ENCODE measurements at places on chromosomes 7 and 10.

DNA sequence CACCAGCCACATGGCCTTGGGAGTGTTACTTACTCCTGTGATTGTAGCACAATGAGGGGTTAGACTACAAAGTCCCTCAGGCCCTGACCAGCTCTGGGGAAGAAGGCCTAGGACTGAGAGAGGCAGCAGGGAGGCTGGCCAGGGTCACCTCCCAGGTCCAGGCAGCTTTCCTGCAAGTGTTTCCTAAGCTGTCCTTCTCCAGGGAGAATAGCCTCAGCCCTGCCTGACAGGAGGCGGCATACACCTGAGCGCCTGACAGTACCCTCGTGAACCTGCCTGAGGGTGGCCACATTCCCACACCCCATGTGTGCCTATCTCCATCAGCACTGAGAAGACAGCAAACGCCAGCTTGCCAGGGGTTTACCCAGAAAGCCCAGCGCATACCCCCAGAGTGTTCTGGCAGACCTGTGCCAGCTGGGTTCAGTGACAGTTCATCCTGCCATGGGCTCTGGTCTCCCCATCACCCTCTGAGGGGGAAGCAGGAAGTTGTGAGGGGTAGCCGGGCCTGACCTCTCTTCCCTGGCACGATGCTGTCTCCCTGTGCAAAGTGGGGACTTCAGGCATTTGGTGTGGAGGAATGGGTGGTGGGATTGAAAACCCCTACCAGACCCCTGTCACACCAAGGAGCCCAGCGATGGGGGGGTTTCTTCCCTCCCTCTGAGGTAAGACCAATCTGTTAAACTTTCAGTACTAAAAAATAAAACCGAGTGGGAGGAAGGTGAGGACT is 56.3 kb upstream of the CAMK2B start:
- no peak for DNase-seq

- DNase-seq: no peak
Observed at GRCh38 chr7:44448922-44449583, 41.4 kb downstream of the NUDCD3 start.

- DNase-seq: no peak
Observed at GRCh38 chr7:3461923-3462322, 160.9 kb downstream of the SDK1 start.

DNA sequence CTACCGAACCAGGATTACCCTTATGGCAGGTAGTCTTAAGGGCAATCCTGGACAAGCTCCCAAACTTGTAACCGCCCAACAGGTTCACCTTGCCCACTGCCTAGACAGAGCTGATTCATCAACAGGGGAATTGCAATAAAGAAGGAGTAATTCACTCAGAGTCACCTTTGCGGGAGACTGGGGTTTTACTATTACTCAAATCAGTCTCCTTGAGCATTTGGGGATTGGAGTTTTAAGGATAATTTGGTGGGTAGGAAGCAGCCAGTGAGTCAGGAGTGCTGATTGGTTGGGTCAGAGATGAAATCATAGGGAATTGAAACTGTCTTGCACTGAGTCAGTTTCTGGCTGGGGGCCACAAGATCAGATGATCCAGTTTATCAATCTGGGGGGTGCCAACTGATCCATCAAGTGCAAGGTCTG is 25.3 kb downstream of the HK1 start:
- no peak for DNase-seq

DNA sequence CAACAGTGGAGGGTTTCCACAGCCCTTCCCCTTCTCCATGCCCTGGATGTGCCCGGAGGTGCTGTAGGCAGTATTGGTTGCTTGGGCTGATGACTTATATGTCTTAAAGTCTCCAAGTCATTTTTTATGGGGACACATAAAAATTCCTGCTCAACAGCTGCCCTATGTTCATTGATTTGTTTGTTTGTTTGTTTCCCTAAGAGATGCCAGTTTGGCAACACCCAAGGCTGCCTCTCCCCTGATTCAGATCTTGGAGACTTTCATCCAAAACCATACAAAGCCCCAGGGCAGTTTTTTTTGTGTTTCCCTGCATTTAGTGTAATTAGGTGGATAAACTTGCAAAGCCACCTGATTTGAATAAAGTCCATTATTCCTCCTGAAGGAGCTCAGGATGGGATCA is 115.3 kb downstream of the PLPP4 start:
- DNase-seq: no peak

GRCh38 chr10:110418218-110418617 is 79.5 kb upstream of the DUSP5 start:
- DNase-seq: no peak

- no peak for DNase-seq
Observed at GRCh38 chr10:63697956-63698786, 177.0 kb downstream of the REEP3 start.

- DNase-seq: no peak
Observed at GRCh38 chr7:55437375-55437774, 72.2 kb downstream of the LANCL2 start.

GRCh38 chr10:45199205-45199740 is 116.1 kb downstream of the OR13A1 start:
- DNase-seq: no peak

- DNase-seq: peak; percentile 17
Observed at GRCh38 chr10:126669168-126669567, 1.3 kb downstream of the C10orf90 start.

DNA sequence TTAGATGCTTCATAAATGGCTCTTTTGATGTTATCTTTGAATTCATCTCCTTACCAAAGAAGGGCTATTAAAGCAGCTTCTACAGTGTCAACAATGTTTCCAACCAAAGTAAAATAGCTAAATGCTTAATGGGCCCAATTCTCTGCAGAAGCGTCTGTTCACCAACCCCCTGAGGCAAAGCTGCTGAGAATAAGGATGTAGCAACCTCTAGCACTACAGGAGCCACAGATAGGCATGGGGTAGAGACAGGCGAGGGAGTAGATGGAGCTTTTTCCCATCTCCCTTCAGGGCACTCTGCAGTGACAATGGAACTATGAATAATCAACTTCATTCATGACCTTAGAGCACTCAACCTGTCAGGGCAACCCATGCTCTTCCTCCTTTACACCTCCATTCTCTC is 134.1 kb downstream of the FZD1 start:
- no peak for DNase-seq

DNA sequence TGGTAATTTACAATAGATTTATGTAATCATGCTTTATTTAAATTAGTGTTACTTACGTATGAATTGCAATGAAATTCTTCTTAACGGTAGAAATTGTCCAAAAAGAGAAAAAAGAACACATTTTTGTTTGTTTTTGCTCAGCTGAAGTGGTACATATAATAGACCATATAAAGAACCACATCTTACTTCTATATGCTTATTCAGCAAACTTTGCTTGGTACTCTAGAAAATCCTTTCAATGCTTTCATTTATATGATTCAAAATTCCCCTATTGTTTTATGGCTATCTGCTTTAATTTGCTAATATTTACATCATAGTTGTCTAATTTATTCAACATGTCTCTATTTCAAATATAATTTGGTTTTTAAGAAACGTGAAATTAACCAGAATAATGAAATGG is 903.2 kb downstream of the ANKRD7 start:
- no peak for DNase-seq

- DNase-seq: no peak
Observed at GRCh38 chr7:65974876-65975275, 7.1 kb downstream of the GUSB start.

DNA sequence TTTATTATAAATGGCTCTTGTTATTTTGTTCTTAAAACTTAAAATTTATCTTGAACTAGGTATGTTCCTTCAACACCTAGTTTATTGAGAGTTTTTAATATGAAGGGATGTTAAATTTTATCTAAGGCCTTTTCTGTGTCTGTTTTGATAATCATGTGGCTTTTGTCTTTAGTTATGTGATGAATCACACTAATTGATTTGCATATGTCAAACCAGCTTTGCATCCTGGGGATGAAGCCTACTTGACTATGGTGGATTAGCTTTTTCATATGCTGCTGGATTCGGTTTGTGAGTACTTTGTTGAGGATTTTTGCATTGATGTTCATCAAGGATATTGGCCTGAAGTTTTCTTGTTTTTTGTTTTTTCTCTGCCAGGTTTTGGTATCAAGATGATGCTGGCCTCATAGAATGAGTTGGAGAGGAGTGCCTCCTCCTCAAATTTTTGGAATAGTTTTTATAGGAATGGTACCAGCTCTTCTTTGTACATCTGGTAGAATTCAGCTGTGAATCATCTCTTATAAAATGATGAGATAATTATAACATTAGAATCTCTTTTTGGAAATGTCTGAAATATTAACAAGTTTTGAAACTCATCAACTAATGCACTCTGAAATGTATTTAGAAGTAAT is 78.7 kb upstream of the AGR3 start:
- no peak for DNase-seq

DNA sequence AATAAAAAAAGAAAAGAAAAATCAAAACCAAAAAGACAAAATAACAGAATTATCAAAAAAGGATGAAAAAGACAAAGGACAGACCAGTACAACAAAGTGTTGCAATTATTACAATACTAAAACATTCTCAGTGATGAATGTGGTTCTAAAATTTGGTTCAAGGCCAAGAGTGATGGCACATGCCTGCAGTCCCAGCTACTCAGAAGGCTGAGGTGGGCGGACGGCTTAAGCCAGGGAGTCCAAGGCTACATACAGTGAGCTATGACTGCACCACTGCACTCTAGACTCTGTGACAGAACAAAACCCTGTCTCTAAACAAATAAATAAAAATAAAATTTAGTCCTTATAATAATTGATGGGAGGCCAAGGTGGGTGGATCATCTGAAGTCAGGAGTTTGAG is 14.5 kb downstream of the BAZ1B start:
- DNase-seq: no peak

DNA sequence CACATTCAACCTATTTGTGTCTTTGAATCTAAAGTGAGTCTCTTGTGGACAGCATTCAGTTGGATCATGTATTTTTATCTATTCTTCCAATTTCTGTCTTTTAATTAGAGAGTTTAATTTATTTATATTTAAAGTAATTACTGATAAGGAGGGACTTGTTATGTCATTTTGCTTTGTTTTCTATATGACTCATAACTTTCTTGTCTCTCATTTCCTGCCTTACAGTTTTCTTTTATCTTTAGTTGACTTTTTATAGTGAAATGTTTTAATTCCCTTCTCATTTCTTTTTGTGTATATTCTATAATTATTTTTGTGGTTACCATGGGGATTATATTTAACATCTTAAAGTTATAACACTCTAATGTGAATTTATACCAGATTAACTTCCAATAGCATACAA is 7.3 kb upstream of the ZNF518A start:
- no peak for DNase-seq

DNA sequence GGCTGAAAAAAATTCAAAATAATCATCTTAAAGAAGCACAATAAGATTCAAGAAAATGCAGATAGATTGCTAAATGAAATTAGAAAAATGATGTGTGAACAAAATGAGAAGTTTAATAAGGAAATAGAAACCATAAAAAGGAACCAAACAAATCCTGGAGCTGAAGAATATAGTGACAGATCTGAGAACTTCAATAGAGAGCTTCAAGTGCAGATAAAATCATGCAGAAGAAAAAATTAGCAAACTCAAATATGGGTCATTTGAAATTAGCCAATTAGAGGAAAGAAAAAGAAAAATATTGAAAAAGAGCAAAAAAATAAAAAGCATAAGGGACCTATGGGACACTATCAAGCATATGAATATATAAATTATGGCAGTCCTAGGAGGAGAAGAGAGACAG is 720.1 kb downstream of the PARD3 start:
- no peak for DNase-seq

- DNase-seq: no peak
Observed at GRCh38 chr7:44917465-44917864, 32.1 kb upstream of the PURB start.

- DNase-seq: no peak
Observed at GRCh38 chr7:121940918-121941317, 68.0 kb downstream of the PTPRZ1 start.
